ENCODE measurements at places on chromosomes 4 and X.

- no peak for DNase-seq
These were observed 363.0 kb downstream of the FAT4 start for GRCh38 chr4:125677665-125678307.

DNA sequence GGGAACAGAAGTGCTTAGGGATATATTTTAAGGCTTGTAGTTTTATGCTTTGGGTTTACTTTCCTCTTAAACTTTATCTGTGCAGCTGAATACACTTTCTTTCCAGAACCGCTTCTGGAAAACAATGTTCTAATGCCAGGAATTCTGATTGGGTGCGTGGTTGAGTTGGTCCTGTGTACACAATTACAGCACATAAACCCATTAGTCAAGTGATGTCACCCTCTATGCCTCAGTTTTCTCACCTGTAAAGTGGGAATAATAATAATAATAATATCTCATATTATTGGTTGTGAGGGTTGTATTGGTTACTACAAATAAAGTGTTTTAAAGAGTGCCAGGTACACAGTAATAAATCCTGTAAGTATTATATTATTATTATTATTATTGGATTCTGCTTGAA is 129.2 kb downstream of the MID1IP1 start:
- DNase-seq, result no peak

DNA sequence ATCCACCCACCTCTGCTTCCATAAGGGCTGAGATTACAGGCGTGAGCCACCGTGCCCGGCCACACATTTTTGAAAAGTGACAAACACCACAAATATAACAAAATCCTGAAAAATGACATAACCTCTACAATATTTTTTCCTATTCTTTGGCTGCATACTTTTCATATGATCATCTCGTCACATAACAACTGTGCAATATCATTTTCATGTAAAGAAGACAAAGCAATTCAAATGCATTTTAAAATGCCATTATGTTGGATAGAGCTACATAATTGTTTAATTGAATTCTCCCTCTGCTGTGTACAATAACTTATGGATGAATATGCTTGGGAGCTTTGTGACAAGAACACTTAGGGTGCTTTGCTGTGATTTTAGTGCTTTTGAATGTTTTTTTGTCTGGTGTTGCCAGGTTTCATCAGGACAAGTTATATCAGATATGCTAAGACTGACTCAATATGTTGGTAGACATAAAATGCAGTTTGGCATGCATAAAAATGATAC is 132.9 kb downstream of the CHIC2 start:
- no peak for DNase-seq

DNA sequence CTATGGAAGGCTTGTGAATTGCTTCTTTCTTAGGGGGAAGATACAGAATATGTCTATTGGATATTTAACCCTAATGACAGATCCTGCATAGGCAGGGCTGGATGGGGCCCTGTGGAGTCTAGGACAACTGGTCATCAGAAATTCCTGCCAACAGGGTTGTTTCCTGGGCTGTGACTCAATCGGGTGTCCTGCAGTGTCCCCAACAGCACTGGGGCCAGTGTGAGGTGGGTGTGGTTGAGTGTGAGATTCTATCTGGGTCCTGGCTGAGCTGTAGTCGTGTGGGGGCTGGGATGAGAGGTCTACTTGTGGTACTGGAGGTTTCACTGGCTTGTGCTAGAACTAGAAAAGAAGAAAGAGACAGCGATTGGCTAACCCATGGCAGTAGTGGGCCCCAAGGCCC is 87.3 kb upstream of the WDR1 start:
- peak; percentile 0 for DNase-seq

DNA sequence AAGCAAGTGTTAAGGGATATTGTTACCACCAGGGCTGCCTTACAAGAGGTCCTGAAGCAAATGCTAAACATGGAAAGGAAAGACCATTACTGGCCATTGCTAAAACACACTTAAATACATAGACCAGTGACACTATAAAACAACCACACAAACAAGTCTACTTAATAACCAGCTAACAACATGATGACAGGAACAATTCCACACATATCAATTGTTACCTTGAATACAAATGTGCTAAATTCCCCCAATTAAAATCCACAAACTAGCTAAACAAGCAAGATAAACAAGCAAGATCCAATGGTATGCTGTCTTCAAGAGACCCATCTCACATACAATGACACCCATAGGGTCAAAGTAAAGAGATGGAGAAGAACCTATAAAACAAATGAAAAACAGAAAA is 20.5 kb upstream of the MAGEA8 start:
- no peak for DNase-seq

DNA sequence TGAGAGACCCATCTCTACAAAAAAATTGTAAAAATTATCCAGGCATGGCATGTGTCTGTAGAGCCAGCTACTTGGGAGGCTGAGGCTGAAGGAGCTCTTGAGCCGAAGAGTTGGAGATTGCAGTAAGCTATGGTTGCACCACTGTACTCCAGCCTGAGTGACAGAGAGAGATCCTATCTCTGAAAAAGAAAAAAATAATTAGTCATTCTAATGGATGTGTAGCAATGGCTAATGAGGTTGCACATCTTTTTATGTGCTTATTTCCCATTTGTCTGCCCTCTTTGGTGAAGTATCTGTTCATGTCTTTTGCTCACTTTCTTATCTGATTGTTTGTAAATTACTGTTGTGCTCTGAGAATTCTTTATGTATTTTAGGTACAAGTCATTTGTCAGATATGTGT is 19.0 kb upstream of the MAML3 start:
- DNase-seq, result no peak

- DNase-seq, result no peak
These were observed 102.7 kb downstream of the KLHL8 start for GRCh38 chr4:87117732-87118075.

DNA sequence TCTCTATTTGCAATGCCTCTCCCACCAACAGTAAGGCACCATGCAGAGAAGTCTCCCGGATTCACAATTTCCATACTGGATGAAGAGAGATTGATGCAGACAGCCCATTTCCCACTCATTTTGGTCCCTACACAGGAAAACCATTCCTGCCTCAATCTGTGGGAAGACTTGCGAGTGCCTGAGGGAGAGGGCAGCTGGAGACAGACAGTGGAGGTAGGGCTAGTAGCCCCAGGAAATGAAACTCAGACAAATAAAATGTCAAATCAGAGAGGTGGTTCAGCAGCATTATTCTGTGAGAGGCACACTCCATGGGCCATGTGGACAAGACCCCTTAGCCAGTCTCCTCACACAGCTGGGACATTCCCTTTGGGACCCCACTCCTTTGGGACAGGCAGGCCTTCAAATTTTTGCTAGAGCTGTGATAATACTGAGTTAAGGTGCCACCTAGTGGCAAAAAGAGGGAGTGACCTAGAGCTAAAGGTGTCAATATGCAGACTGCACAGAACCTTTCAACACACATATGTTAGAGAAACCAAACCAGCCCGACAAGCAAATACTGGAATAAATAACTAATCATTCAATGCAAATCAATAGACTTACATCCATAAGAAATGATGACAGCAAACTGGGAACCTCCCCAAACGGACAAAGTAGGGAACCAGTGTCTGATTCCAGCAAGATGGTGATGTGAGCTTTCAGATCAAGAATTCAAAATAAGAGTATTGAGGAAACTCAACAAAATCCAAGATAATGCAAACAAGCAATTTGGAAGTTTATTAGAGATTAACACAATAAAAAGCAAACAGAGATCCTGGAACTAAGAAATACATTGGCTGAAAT is 1865.3 kb upstream of the AGA start:
- peak; percentile 59 for DNase-seq

GRCh38 chrX:84189125-84189524 is 1.1 kb upstream of the RPS6KA6 start:
- DNase-seq, result no peak

DNA sequence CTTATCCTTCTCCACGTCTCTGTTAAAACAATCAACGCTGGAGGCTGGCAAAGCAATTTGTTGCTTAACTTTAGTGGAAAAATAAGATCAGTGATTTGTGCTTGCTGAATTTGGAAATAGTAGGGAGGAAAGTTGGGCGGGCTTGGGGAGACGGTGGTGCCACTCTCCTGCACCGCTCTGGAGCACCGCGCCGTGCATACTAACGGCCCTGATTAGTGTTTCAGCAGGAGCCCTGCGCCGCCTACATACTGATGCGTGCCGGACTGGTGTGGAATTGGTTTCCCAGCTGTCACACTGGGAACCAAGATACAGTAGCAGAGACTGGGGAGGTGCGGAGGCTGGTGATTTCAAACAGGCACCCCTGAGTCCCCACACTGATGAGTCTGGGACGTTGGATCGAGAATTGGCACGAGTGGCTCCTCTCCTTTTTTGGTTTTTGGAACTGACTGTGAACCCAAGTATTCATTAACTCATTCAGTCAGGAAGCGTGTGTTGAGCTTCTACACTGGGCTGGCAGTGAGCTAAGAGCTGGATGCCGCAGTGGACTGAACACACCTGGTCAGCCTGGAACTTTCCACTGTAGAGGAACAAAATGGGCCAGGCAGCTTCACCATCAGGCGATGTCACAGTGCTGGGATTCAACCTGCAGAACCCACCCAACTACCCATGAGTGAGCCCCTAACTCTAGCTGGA is 29.0 kb upstream of the PSAPL1 start:
- no peak for DNase-seq

- DNase-seq, result no peak
These were observed 167.2 kb downstream of the SH3KBP1 start for GRCh38 chrX:19720236-19720635.

- no peak for DNase-seq
These were observed 81.1 kb downstream of the MBNL3 start for GRCh38 chrX:132407691-132408090.

GRCh38 chr4:3286335-3287175 is 6.3 kb upstream of the RGS12 start:
- no peak for DNase-seq

DNA sequence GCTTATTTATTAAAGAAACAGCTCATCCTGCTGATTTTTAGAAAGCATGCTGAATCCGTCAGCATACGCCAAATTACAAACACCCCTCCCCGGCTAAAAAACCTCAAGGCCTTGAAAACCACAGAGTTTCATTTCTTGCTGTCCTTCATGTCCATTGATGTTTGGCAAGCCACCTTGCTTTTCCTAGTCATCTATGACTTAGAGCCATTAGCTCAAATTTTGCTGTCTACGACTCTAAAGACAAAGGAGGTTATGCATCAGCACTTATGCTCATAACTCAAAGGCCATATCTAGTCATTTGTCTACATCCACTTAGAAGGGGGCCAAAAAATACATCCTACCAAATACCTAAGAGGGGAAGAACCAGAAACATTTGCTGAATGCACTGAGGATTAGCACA is 925.1 kb downstream of the PCDH7 start:
- DNase-seq, result no peak

DNA sequence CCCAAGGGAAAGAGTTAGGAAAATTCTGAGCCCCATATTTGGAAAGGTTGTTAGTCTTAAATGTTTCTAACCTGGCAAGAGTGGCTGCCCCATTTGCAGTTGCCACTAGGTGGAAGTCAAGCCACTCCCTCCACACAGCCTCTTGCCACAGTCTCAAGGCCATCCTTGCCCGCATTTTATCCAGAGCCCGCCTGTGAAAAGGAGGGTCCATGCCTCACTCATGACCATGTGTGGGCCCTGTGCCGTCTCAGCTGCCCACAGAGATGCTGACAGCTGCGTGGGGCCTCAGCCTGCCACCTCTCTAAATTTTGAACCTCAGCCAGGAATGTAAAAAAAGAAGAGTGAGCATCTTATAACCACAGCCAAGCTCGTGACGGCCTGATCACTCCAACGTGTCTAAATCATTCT is 201.5 kb upstream of the FAM241A start:
- DNase-seq, result peak; percentile 75

DNA sequence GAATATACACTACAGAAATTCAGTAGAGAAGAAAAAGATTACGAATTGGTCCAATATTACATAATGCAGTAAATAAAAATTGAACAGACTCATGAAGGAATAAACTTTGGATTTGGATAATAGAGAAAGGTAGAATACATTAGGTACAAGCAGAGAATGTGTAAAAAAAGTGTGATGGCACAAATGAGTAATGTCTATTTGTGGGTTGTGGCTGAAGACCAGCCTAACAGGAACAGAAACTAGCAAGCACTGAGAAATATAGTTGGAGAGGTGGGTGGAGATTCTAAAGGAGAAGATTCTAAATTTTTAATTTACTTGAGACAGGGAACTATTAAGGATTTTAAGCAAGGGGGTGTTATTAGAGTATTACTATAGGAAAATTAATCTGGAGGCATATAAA is 15.2 kb upstream of the CLOCK start:
- DNase-seq, result peak; percentile 52

DNA sequence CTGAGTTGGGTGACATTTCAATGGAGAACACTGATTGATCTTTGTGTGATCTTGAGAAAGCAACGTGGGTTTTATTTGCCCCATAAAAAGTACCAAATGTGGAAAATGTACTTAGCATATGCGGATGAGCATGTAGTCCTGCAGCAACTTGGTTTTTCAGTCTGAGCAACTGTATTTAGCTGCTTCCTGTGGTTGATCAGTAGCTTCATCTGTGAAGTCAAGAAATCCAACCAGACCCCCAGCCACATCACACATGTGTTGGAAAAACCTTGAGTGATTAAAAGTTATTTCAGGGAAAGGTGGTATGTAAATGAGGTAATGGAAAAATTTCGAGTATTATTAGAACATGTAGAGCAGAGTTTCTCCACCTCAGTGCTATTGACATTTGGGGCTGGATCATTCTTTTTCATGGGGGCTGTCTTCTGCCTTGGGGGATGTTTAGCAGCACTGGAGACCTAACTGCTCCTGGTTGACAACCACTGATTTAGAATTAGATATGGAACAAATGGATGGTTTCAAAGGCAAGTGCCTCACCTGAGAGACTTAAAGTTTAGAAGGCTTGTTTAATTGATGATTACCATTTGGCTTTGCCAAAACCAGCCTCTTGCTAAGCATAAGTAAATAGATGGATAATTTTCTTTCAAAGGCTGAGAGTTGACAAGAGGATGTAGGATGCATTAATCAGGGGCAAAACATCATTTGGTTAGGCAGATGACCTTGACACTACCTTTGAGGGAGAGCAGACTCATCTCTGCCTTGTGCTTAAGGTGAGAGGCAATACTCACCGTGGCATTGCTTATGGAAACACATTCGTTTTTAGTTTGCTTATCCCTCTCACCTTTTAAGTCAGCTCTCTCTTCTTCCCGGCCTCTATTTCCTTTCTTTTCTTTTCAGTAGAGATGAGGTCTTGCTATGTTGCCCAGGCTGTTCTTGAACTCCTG is 193.0 kb upstream of the RPS6KA3 start:
- no peak for DNase-seq

- no peak for DNase-seq
These were observed 104.1 kb downstream of the INPP4B start for GRCh38 chr4:142741995-142742394.
